ENCODE measurements at places on chromosomes 5 and 9.
A peak's percentile ranks its signal among the peaks of the same experiment; 100 is the strongest.

GRCh38 chr5:102309586-102309985 lies 13.5 kb upstream of the SLCO4C1 start:
- DNase-seq, result no peak

DNA sequence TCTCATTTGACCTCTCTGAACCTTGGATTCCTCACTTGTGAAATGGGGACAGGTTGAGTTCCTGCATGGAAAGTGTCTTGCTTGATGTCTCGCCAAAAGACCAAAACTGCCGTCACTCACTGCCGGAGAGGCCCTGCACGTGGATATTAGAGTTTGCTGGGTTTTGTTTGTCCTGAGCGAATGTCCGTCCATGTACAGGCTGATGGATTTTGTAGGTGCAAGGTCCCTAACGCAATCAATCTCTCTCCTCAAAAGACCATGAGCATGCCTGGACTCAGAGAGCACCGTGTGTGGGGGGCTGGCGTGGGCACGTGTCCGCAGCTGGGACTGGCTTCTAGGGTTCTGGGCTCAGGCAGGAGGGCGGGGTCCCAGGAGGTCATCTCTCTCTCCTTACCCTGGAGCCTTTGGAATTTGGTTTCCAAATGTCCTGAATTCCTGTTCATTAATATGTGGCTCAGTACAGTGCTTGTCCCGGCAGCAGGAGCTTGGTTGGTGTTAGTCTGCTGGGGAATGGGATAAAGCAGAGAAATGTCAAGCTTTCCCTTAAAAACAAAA lies 146.0 kb upstream of the IER5L start:
- no peak for DNase-seq

GRCh38 chr5:168831383-168831782 lies 252.2 kb upstream of the PANK3 start:
- DNase-seq, result no peak

DNA sequence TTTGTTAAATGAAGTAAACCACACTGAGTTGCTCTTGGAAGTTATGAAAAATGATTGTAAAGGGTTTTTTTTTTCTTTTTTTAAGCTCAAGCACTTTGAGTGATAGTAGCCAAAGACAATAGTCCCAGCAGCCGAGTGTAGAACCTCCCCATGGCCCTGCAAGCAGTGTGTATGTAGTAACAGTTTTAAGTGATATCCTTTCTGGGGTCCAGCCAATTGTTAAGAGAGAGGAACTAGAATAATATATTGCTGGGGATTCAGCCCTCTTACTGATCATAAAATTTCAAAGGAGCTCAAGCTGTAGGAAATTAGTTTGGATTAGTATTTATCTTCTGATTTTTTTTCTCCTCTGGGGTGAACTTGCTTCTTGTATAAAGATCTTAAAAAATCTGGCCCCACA lies 43.2 kb downstream of the NPR3 start:
- DNase-seq, result no peak

DNA sequence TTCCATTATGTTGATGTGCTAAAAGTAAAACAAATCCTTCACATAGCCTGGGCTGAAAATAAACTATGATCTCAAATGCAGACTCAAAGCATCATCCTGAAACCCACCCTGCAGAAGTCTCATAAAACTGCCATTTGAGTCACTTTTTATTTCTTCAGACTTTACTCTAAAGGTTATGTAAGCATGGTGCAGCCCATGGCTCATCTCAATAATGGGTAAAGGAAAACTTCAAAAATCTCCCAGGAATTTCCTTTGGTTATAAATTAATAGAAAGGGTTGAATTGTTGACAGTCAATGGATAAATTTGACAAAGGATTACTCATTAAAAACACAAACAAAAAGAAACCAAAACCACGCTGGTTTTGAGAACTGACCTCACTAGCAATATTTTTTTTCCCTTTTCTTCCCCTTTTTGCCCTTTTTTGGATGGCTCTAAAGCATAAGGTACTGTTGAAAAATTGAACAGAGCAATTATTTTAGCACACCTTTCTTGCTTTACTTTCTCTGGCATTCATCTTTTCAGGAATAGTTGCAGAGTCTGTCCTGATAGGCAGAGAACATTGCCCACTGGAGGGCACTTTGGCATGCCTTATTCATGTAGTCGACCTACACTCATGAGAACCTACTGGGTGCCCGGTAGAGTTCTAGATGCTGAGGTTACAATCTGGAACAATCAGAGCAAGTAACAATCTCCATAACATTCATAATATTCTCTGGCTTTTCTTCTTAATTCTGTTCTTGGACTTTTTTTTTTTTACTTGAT lies 191.4 kb downstream of the TMEM167A start:
- no peak for DNase-seq

DNA sequence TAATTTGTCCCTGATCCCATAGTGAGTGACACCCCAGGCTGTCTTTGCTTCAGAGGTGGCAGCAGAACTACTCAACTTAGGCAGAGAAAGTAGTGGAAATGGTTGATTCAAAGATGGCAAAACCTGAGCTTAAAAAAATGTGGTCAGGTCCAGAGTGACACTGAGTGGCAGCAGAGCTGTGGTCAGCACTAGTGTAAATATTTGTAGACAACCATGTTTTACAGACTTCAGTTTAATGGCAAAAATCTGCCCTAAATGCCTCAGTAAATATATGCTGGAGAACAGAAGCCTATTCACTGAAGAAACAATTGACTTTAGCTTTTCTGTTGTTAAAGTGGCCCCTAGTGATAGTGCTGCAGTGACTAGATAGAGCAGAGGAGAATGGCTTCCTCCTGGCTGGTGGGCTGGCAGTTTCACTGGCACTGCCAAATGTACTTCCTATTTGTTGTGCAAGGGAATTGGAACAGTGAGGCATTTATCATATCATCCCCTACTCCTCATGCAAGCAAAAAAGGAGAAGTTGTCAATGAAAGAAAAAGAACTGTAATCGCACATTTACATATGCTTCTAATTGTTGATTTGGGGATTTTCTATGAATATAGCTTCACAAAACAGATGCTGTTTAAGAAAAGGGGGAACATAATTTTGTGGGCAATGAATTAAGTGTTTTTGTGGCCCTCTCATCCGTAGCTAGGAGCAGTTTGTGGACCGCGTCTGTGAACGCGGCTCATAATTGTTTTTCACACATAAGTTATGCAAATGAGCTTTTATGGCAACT lies 12.0 kb downstream of the PBX3 start:
- peak; percentile 33 for DNase-seq

- DNase-seq, result no peak
Observed at GRCh38 chr5:19920761-19921160, 67.2 kb downstream of the CDH18 start.

DNA sequence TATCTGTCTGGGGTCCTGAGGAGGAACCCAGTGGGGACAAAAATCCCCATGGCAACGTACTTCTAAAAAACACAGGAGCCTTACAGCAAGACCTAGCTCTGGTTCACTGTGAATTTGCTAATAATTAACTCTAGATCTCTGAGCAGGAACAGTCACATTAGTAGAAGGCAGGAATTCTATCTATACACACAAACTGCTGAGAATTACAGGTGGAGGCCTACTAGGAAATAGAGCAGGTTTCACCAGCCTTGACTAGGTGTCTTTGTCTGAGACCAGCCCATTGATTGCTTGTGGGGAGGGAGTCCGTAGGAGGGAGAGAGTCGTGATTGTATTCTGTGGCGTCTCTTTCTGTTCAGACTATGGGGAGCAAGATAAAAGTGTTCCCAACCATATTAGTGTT lies 44.8 kb downstream of the PRLR start:
- DNase-seq, result no peak

DNA sequence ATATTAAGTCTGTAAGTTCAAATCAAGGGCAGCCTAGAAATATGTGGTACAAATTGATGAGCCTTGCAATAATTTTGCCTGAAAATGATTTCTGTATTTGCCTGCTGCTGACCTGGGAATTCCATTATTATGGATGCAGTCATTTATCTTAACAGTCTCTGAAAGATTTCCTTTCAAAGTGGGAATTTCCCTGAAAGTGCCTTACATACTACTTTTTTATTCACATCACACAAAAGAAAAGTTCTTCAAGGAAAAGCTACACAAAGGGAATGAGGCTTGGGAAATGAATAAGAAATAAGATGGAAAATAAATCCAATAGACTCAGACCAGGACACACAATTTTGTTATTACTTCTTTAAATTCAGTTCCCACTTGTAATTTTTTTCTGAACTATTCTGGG lies 537.8 kb upstream of the PTGER4 start:
- DNase-seq, result no peak

DNA sequence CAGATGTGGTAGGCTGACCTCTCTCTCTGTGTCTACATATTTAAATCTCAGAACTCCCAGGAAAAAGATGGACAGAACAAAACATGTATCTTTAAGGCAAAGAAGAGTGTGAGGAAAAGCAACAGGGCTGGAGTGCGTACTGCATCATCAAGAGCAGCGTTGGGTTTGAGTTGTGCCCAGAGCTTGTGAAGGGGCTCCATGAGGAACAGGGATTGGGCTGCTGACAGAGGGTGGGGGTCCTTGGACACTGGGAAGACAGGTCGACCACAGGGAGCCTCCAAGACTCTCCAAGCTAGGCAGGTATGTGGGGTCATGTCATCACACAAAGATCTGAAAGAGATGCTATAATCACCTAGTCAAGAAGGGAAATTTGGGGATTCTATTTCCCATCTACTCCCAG lies 309.9 kb downstream of the IRX1 start:
- no peak for DNase-seq

DNA sequence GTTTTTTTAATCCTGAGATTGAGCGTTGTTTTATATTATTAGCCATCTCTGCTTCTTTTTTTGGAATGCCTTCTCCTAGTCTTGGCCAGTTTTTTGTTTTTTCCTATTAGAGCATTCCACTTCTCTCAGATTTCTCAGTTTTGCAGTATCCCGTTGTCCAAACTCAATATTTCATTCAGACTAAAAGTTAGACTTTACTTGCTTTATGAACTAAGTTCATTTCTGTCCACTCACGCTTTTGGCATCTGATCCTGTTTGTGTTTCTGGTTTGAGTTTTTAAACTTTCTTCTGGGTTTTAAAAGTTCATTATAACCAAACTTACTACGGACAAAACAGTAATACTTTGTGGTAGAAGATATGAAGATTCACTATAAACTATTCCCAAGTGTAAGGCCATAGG lies 288.3 kb upstream of the MPDZ start:
- no peak for DNase-seq

Measured in CD8-positive, alpha-beta T cell (primary cell).